Activated naive CD4-positive, alpha-beta T cell treated with anti-CD3 and anti-CD28 coated beads for 36 hours (primary cell): ENCODE measurements at places on chromosomes 12 and 14. TPM values are rescaled to one million over a fixed set of nuclear protein-coding genes. Genes with fewer than 3 reads are reported as not detected.
A peak's percentile ranks its signal among the peaks of the same experiment; 100 is the strongest.

- DNase-seq, result peak; percentile 86
Measured at GRCh38 chr14:93112891-93113677, 2.6 kb downstream of the ITPK1 start.

DNA sequence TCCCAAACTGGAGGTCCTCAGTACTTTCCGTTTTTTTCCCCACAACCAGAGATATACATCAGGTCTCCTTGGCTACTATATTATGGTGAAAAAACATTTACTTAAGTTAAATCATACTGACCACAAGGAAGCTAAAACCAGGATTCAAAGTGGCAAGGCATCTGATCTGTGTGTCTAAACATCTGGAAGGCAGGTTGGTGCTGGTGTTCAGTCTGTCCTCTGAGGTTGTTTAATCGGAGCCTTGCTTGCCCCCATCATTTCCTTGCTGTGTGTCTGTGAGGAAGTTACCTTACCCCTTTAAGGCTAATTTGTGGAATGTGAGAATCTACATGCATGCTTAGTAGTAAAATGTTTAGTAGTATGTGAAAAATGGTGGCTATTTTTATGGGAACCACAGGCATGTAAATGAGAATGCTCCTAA lies 75.6 kb downstream of the GALNT4 start:
- DNase-seq, result no peak

- DNase-seq, result no peak
Measured at GRCh38 chr12:123548107-123548506, 14.6 kb upstream of the RILPL1 start.

- no peak for DNase-seq
Measured at GRCh38 chr14:25090716-25091454, 40.9 kb upstream of the STXBP6 start.

- DNase-seq, result no peak
Measured at GRCh38 chr14:72737560-72737943, 156.3 kb downstream of the DPF3 start.

DNA sequence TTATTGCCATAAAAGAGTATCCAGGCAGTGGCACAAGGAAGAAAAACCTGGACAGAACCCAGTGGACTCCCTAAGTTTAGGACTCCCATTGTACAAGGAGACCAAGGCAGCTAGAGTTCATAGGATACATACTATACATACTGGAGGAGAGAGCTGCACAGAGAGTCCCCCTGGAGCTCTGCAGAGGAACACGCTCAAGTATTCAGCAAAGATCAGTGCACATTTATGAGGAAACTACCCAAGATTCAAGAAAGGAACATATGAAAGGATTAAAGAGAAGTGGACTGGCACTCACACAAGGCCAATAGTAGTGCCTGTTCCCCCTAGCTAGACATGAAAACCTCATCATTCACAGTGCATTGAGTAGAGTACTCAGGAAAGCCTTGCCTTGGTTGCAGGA lies 43.0 kb upstream of the CHPT1 start:
- DNase-seq, result no peak

- DNase-seq, result peak; percentile 67
Measured at GRCh38 chr14:71290960-71291466, 383.8 kb downstream of the PCNX1 start.

- DNase-seq, result no peak
Measured at GRCh38 chr12:14995583-14996425, 23.0 kb downstream of the PDE6H start.

The PRH2 gene
- total RNA-seq, result not detected

The VDR gene
- total RNA-seq, result 56.4 TPM
